ENCODE measurements at places on chromosomes 12 and 14.

DNA sequence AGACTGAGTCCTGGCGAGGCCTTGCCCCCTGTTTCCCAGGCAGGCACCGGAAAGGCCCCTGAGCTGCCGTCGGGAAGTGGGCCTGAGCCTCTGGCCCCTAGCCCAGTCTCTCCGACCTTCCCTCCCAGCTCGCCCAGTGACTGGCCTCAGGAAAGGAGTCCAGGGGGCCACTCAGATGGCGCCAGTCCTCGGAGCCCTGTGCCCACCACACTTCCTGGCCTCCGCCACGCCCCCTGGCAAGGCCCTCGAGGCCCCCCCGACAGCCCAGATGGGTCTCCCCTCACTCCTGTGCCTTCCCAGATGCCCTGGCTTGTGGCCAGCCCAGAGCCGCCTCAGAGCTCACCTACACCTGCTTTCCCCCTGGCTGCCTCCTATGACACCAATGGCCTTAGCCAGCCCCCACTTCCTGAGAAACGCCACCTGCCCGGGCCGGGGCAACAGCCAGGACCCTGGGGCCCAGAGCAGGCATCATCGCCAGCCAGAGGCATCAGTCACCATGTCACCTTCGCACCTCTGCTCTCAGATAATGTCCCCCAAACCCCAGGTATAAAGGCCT lies 10.9 kb downstream of the TNS2 start:
- no peak for DNase-seq

GRCh38 chr14:101480747-101481530 lies 80.4 kb upstream of the DIO3 start:
- DNase-seq, result no peak

DNA sequence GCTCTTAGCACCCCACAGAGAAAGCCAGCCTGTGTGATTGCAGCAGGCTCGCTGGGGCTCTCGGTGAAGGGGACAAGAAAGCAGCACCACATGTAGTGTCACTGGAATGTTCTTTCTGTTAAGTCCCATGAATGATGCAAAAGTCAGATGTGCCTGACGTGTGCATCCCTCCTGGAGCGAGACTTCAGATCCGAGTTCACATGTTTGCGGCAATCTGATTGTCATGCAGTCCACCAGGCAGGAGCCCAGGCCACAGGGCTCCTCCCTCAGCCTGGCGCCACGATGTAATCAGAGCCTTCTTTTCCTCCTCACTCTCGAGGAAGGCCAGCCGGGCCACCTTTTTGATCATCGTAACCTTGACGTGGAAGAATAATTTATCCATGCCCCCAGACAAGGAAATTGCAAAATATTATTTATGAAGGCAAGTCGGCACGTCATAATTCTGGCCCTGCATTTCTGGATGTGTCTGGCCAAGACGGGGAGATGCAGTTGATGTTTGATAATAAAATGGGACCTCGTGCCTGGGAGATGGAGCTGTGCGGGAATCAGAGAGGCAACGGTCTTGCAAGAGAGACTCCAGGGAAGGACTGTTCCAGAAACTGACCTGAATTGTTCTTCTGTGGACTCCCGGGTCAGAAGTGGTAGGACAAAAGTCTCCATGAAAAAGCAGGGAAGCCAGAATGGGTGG lies 214.6 kb downstream of the PHETA1 start:
- no peak for DNase-seq

GRCh38 chr14:98270201-98270600 lies 1001.8 kb downstream of the BCL11B start:
- no peak for DNase-seq

DNA sequence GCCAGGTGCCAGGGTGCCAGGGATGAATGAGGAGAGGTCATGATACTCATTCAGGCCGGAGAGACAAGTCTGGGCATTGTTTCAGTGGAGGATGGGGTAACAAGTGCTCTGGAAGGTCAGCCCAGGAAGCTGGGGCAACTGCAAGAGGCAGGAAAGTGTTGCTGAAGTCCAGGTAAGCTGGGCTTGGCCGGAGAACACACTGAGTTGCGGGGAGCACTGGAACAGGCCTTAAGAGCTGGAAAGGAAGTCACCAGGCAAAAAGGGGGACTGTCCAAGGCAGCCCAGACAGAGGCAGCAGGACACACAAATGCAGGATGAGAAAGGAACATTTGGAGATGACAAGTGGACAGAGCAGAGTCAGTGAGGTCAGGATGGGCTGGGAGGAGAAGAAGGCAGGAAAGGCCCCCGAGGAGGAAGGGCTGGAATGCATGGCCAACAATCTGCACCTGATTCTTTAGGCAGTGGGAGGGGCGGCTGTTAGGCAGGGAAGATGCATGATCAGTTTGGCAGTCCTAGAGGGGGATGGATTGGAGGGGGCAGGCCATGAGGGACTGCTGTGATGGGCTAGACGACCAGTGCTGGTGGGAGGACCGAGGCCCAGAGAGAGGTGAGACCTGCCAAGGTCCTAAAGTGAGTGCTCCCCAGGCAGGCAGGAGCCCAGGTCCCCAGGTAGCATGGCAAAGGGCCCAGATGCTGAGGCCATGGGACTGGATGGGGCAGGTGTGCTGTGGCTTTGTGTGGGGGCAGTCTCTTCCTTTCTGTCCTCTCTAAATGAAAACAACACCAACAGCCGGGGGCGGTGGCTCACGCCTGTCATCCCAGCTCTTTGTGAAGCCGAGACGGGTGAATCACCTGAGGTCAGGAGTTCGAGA lies 17.2 kb upstream of the HHIPL1 start:
- DNase-seq, result no peak

GRCh38 chr12:120801146-120801545 lies 75.5 kb downstream of the ACADS start:
- DNase-seq, result no peak

GRCh38 chr14:30541318-30541717 lies 17.6 kb upstream of the G2E3 start:
- no peak for DNase-seq

DNA sequence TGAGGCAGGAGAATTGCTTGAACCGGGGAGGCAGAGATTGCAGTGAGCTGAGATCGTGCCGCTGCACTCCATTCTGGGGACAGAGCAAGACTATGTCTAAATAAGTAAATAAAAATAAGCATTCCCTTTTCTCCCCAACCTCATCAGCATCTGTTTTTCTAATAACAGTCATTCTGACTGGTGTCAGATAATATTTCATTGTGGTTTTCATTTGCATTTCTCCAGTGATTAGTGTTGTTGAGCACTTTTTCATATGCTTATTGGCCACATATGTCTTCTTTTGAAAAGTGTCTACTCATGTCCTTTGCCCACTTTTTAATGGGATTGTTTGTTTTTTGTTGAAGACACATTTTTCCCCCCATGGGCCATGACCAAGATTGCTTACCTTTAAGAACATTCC lies 243.2 kb downstream of the ADAMTS20 start:
- no peak for DNase-seq

- no peak for DNase-seq
Observed at GRCh38 chr14:62141139-62141538, 378.9 kb downstream of the SNAPC1 start.

DNA sequence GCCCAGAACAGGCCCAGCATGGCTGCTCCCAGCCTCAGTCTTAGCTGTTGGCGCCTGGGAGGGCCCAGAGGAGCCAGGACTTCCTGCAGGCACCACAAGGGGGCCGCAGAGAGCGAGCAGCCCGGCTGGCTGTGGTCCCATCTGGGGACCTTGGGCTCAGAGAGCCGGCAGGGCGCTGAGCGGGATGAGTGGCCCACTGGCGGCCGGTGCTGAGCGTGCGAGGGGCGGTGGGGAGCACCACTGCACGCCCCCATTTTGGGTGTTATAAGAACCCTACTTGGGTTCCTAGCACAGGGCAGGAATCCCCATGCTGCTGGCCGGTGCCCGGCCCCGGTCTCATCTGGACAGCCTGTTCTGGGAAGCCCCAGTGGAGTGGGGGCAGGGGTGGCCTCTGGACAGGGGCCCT lies 25.9 kb upstream of the CRIP2 start:
- DNase-seq, result peak; percentile 49

GRCh38 chr12:70890895-70891832 lies 29.4 kb downstream of the PTPRR start:
- no peak for DNase-seq

DNA sequence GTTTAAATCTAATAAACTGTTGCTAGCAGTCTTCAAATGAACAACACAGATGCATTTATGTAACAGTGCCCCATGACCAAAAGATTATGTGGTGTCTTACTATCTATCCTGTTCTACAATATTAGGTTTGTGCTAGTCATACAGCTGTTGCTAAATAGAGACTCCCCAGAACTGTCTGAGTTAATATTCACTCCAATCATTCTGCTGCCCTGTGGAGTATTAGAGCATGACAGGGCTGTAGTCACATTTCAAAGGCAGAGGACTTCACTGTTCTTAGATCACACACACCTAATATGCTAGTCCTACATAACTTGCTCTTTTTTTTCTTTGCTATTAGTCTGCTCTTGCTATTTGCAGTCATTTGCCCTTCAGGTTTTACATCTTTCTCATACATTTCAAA lies 157.6 kb upstream of the MDGA2 start:
- no peak for DNase-seq

DNA sequence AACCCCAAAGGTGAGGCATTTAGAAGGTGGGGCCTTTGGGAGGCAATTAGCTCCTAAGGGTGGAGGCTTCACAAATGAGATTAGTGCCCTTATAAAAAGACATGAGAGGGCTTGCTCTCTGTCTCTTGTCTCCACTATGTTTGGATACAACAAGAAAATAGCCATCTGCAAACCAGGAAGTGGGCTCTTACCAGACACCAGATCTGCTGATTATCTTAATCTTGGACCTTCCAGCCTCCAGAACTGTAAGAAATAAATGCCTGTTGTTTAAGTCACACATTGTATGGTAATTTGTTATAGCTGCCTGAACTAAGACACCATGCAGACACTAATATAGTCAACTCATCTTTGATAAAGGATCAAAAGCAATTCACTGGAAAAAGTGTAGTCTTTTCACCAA lies 34.4 kb downstream of the TMEM116 start:
- DNase-seq, result no peak

DNA sequence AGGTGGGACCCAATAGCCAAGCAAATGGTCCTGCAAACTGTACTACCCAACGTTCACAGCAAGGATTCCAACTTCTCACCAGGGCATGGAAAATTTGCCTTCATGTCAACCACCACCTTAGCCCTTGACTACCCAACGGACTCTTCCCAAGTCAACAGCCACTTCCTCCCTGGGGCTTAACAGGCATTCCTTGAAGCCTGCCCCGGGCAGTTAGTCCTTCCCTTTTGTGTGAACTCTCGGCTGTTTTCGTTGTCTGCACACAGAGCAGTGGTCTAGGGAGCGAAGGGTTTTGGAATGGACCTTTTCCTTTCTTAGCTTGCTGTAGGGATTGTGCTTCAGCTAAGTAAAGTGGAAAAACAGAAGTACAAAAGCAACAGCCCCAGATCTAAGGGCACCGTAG lies 35.2 kb upstream of the TCL1B start:
- DNase-seq, result no peak
